Right ventricle myocardium inferior (tissue), 1 donor: ENCODE measurements at places on chromosomes 5 and 9.

GRCh38 chr5:108481355-108481931 is 99.5 kb upstream of the FBXL17 start:
- DNase-seq, result no peak

DNA sequence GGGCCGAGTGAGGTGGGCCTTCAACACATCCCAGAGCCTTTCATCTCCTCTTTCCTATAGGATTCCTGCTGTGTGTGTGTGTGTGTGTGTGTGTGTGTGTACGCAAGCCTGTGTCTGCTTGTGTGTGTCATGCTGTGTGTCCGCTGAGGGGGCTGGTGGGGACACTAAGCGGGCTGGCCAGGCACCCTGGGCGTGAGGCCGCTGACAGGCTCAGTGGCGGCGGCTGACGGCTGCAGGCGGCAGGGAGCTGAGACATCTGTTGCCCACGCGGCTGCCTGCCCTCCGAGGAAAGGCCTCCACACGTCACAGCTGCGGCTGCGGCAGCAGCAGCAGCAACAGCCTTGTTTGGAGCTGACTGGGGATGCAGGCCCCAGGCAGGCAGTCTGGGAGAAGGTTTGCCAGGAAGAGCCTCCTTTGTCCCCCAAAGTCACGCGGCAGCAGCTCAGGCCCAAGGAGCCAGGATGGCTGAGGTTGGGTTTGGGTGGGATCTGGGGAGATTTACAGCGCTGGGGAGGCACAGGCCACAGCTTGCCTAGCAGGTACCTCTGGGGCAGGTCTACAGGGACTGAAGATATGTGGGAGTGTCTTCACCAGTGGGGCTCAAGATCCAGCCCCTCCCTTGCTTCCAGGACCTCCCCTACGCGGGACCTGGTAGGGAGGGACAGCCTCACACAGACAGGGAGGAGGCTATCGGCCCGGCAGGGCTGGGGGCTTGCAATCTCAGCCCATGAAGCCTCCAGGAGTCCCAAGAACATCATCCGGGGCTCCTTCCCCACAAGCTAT is 1.8 kb downstream of the PDLIM4 start:
- DNase-seq, result peak; percentile 87

- no peak for DNase-seq
Measured at GRCh38 chr5:20262896-20263295, 274.9 kb upstream of the CDH18 start.

DNA sequence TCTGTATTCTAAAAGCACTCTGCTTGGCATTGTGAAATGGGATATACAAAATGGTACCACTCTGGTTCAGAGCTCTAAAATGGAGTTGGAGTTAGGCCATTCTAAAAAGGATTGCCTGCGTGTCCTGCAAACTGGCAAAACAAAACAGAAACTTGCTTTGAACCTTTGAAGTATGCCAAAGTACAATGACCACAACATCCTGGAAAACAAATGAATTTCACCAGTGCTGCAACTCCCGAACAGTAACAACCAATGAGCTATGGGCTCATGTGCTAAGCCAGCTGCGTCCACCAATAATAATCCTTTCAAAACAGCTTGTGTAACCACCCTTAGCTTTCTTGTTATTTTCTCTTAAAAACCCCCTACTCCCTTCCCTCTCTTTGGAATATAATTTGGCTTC is 88.4 kb upstream of the CXCL14 start:
- DNase-seq, result no peak

GRCh38 chr9:127172066-127172707 is 49.8 kb upstream of the ANGPTL2 start:
- no peak for DNase-seq

GRCh38 chr5:65762234-65762633 is 40.2 kb downstream of the NLN start:
- DNase-seq, result no peak

GRCh38 chr9:96209407-96210271 is 92.3 kb downstream of the HSD17B3 start:
- DNase-seq, result no peak

- DNase-seq, result no peak
Measured at GRCh38 chr5:160296496-160296895, 15.9 kb downstream of the CCNJL start.

GRCh38 chr9:125867751-125868415 is 120.7 kb downstream of the PBX3 start:
- no peak for DNase-seq

GRCh38 chr5:169166078-169166477 is 134.9 kb downstream of the SLIT3 start:
- DNase-seq, result no peak

GRCh38 chr9:114929201-114929600 is 1.2 kb downstream of the TNFSF8 start:
- DNase-seq, result no peak

- no peak for DNase-seq
Measured at GRCh38 chr9:97682242-97682641, 14.9 kb downstream of the XPA start.

- no peak for DNase-seq
Measured at GRCh38 chr5:180371949-180372348, 18.8 kb upstream of the GFPT2 start.

DNA sequence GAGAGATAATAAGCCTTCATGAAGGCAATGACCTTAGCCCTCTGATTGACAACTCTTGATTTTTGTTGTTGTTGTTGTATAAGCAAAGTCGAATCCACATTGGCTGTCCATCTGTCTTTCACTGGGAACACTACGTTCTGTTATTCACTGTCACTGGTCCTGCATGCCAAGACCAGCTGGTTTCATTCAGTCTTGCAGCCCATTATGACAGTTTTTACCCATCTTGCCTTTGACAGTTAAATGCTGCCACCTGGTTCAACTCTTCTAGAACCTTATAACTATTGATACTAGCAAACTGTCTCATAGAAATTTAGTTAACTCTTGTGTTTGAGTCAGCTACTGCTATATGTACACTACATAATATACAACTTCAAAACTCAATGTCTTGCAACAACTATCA is 382.3 kb upstream of the CDH10 start:
- no peak for DNase-seq

DNA sequence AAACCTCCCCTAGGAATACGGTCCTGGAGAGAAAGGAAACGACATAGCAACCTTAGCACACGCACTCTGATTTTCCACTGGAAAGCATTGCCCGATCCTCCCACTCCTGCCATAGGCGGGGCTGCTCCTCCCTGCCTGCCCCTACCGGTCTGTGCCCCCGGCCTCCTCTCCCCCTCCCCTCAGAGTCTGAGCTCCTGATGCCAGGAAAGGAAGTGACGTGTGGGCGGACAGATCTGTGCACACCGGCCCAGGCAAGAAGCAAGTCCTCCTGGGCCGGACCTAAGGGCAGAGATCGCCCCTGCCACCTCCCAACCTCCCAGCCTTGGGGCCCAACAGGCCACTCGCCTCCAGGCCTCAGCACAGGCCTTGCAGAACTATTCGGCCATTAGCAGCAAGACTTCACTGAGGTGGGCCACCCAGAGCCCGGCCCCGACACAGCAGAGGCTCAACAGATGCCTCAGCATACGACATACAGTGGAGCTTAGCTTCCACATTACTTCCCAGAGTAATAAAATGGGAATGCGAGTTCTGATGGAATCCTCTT is 7.2 kb downstream of the NINJ1 start:
- DNase-seq, result peak; percentile 68

DNA sequence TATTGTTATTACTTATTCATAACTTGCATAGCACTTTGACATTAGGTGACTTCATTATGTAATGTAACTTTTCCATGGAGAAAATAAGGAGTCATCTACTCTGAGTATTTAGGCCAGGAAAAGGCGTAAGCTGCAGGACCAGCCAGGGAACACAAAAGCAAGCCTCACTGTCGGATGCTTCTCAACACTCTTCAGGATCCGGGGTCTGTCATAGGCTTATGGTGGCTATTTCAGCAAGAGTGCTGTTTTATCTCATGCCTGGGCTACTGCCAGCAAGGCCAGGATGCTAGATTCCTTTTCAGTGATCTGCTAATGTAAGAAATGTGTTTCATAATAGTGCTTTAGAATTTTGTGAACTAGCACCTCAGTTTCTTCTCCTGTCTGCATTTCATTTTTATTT is 162.4 kb downstream of the CHSY3 start:
- peak; percentile 57 for DNase-seq

DNA sequence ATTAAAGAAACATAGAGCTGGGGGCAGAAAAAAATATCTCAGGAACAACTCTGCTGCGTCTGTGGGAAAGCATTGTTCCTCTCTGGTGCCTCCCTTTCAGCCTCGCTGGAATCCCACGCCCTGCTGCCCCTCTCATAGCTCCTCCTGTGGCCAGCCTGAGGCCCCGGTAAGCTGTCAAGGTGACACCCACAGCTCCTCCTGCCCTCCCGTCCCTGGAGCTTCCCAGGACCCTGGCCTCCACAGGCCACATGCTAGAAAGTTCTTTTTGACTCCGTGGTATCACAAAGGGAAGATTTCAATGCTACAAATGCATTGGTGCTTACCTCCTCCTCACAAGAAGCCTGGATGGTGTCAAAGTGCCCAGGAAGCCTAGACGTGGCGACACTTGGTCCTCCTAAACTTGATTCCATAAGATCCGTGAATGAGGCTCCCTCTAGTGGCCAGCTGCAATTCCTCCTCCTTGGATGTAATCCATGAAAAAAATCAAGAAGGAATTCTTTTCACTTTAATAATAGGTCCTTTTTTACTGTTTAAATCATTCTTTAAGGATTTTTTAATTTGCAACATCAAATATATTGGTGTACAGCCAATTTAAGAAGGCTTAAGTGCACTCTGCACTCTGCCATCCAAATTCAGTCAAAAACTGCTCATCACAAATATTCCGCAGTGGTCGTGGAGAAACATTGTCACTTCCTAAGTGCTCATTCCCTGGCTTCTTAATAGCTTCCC is 104.9 kb downstream of the CFAP90 start:
- DNase-seq, result peak; percentile 61

DNA sequence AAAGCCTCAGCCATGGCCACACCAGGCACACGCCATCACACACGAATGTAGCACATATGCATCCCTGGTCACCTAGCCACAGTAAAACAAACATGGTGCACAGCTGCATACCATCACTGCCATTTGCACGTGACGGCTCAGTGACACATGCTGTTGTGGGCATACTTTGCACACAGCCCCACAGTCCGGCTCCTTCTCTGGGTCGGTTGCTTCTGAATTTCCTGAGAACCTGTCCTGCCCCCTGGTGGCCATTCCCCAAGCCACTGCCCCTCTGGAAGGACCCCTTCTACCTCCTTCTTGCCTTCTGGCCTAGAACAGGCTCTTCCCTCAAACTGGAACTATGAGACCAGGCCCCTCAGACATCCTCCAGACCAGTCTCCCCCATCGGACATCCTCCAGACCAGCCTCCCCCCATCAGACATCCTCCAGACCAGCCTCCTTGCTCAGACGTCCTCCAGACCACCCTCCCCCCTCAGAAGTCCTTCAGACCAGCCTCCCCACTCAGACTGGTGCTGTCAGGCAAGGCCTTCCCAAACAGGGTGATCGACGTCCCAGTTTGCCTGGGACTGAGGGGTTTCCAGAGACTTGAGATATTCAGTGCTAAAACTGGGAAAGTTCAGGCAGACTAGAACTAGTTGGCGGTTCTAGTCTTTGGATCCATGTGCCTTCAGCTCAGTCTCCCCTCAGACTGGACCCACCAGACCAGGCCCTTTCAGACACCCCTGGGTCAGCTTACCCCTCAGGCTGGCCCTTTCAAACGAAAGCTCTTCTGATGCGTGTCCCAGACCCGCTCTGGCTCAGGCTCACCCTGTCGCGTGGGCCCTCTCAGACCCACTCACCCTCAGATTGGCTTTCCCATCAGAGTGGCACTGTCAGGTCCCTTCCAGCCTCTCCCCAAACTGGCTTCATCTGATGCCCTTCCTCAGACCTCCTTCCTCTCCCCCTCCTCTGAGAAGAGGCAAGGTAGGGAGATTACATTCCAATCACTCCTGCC is 24.3 kb upstream of the ENHO start:
- peak; percentile 71 for DNase-seq
